ENCODE measurements at places on chromosomes 6 and 20.

- DNase-seq, result no peak
Observed at GRCh38 chr6:127968394-127968793, 67.5 kb upstream of the THEMIS start.

- no peak for DNase-seq
Observed at GRCh38 chr6:12791371-12791770, 74.8 kb downstream of the PHACTR1 start.

DNA sequence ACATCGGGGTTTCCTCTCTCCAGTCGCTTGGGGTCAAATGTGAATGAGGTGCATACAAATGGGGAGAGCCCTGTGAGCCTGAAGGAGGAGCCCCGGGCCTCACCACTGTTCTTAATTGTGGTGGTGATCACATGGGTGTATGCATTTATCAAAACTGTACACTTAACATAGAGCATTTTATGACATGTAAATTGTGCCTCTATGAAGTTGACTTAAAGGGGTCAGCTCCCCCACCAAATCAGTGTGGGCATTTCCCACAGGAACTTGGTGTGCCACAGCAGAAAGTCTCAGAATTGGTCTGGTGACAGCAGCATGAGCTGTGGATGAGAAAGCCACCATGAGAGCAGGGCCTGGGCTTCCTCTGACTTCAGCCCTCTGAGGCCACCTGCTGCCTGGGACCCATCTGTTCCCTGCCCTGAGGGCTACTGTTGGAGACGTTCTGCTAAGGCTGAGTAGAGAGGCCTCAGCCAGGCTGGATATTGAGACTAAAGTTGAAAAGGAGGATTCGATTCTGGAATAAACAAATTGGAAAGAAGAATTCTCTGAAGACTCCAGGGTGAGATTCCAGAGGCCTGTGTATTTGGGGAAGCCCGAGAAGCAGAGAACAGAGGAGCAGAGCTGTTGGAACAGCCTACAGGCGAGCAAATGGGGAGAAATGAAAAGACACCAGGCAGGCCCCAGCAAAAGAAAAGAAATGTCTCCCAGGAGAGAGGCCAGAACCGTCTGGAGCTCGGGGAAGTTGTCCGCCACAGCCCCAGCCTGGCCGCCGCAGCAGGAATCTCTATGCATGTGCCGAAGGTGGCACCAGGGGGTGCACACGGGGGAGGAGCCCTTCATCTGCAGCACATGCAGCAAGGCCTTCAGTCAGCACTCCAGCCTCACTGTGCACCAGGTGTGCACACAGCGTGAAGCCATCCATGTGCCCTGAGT, 37.6 kb upstream of the XRN2 start:
- no peak for DNase-seq

GRCh38 chr6:160270347-160270746, 11.7 kb upstream of the SLC22A2 start:
- DNase-seq, result no peak

GRCh38 chr6:134809130-134809529, 140.8 kb downstream of the ALDH8A1 start:
- DNase-seq, result no peak

- no peak for DNase-seq
Observed at GRCh38 chr20:40775561-40776146, 86.6 kb upstream of the MAFB start.

- no peak for DNase-seq
Observed at GRCh38 chr6:21438237-21438985, 155.1 kb upstream of the SOX4 start.

- no peak for DNase-seq
Observed at GRCh38 chr20:20743511-20744169, 31.2 kb upstream of the RALGAPA2 start.

GRCh38 chr20:48719598-48720255, 108.1 kb downstream of the PREX1 start:
- no peak for DNase-seq

DNA sequence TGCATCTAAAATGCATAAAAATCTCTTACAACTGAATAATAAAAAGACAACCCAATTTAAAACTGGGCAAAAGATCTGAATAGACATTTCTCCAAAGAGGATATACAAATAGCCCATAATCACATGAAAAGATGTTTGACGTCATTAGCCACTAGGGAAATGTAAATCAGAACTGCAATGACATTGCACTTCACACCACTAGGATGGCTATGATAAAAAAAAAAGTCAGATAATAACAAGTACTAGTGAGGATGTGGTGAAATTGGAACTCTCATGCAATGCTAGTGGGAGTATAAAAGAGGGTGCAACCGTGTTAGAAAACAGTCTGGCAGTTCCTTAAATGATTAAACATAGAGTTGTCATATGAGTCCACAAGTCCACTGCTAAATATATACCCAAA, 24.3 kb upstream of the TBX18 start:
- DNase-seq, result no peak

DNA sequence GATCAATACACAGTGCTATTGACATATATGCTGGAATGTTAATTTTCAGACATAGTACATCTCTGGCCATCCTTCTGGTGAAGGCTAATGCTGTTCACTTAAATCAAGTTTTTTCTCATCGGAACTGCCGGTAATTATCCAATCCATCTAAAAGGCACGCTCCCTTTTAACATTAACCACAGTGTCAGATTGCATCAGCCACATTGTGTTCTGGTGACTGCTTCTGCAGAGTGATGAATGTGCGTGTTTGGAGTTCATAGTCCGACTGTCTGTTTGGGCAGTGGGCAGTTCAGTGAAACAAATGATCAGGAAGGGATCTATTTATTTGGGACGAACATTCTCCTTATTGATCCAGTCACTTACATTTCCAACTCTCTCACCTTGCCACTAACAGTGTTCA, 49.5 kb downstream of the SOBP start:
- peak; percentile 13 for DNase-seq

All from skeletal muscle cell (primary cell).